ENCODE measurements at places on chromosomes 2 and 18.

GRCh38 chr18:23131693-23132319 lies 3.5 kb upstream of the CABLES1 start:
- DNase-seq, result peak; percentile 74

DNA sequence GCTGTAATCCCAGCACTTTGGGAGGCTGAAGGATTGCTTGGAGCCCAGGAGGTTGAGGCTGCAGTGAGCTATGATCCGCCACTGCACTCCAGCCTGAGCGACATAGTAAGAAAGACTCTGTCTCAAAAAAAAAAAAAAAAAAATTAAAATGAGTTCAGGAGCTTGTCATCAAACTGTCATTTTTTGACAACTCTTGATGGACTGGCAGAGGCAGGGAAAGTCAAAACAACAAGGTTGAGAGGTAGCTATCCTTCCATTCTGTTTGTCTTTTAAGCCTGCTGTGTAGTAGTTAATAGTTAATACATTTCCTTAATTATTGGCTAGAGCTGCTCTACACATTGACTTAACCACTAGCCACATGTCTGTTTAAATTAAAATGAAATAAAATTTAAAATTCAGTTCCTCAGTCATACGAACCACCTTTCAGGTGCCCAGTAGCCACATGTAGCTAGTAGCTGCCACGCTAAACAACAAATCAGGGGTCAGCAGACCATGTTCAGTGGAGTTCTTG lies 22.7 kb downstream of the DPYSL5 start:
- DNase-seq, result no peak

- no peak for DNase-seq
These were observed 154.9 kb downstream of the CTIF start for GRCh38 chr18:48693625-48694262.

DNA sequence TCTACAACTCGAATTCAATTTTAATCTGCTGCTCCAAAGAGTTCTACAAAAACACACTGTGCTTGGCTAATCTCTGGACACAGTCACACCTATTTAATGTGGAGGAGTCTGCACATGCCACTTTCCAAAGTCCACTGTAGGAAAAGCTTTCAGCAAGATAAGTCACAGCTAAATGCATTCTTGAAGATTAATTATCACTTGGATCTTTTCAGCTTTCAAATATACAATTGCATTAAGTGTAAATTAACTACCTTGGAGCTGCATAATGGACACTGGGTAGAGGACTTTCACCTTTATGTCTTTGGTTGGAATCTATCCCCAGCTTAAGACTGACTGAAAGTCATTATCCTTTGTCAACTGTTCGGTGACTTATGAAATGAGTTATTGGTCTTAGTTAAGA lies 565.1 kb downstream of the PIK3C3 start:
- DNase-seq, result no peak

GRCh38 chr2:60432035-60432601 lies 121.3 kb downstream of the BCL11A start:
- no peak for DNase-seq

DNA sequence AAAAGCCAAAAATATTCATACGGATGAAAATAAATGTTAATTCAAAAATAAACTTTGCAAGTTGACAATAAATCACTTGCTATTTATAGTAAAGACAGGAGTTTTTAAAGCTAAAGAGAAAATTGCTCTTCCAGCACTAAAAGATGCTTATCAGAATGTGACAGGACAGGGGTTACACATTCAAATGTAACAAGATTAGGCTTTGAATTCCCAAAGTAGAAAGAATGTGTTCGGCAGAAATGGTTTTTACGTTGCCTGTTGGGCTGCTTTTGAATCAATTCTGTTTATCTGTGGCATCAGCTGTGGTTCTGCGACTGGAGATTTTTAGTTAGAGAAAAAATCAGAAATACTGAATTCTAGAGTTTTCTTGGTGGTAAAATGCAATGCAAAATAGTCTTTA lies 669.4 kb downstream of the CPS1 start:
- DNase-seq, result no peak

- DNase-seq, result no peak
These were observed 36.3 kb downstream of the TPRKB start for GRCh38 chr2:73700661-73701447.

- no peak for DNase-seq
These were observed 34.4 kb upstream of the DLX2 start for GRCh38 chr2:172137109-172137508.

GRCh38 chr2:101355401-101356054 lies 31.8 kb downstream of the CREG2 start:
- no peak for DNase-seq

DNA sequence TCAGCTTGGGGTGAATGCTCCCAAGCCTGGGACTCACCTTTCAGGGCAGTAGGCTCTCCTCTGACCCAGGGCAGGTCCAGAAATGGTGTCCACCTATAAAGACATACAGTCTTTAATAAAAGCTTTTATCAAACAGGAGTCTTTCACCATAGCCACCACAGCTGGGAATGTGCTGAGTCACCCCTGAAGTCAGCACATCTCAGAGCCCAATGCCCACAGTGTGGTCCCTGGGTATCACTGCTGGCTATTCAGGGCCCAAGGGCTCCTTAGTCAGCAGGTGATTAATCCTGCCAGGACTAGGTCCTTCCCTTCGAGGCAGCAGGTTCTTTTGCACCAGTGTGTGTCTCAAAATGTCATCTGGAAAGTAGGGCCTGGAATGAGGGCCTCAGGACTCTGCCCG lies 181.9 kb downstream of the MEMO1 start:
- no peak for DNase-seq

DNA sequence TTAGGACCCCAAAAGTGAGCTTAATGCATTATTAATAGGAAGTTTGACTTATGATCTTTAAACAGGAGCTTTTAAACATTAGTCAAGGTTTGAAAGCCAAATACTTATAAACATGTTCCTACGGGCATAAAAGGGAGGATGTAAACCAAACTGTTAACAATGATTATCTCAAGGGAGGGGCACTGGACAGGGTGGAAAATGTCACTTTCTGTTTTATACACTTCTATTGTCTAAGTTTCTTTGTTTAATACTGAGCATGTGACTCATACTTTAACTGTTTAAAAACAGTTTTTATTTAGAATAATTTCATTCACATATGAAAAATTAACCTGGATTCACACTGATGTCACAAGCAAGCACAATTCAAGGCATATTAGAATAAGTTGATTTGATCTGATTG lies 18.3 kb upstream of the ITGA6 start:
- no peak for DNase-seq

GRCh38 chr2:111617299-111618225 lies 266.4 kb downstream of the ANAPC1 start:
- no peak for DNase-seq

DNA sequence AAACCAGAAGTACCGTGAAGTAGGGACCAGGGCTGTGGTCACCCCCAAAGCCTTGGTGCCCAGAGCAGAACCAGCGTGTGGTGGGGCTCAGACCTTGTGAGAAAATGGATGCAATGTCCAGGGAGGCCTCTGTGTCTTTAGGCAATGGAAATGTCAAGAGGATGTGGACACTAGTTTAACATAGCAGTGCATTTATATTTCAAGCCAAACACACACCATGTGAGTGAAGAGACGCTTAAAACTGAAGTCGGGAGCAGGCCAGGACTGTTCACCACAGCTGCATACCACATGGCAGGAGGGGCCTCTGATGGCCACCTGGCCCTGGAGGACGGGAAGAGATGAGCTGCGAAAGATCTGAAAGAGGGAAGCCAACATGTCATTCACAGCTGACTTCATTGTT lies 87.3 kb upstream of the LDLRAD4 start:
- DNase-seq, result no peak

DNA sequence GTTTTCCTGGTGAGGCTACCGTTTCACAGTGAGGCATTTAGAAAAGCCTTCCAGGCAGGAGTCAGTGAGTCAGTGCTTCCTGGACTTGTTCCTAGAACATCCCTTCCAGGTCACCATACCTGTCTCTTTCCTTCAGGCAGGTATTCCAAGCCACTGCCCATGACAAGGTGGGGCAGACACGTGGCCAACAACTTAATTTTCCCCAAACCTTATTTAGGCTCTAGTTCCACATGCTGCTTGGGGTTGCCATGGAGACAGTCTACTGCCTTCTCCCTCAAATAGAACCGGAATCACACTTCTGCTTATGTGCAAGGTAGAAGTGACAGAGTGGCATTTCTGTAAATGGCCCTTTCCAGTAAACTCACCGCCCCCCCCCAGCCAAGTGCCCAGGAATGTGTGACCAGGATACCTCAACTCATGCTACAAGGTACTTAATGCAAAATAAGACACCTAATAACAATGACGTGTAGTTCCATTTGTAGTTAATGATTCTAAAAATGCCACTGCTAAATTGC lies 258.3 kb downstream of the PRKCE start:
- DNase-seq, result no peak

DNA sequence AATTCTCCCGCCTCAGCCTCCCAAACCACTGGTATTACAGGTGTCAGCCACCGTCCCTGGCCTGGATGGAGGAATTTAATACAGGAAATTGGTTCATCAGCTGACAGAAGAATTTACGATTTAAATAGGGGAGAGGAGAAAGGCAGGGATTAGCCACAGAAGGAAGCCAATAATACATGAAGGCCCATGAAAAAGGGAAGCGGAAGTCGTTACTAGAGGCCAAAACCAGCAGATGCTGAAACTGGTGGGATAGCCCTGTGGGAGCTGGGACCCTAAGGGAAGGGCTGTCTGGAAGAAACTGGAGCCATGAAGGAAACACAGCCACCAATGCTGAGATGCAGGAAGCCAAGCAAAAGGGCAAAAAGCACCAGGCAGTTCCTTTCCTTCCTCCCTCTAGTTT lies 163.7 kb upstream of the RMP24 start:
- DNase-seq, result no peak

- DNase-seq, result no peak
These were observed 163.1 kb downstream of the TTC32 start for GRCh38 chr2:19738707-19739106.

DNA sequence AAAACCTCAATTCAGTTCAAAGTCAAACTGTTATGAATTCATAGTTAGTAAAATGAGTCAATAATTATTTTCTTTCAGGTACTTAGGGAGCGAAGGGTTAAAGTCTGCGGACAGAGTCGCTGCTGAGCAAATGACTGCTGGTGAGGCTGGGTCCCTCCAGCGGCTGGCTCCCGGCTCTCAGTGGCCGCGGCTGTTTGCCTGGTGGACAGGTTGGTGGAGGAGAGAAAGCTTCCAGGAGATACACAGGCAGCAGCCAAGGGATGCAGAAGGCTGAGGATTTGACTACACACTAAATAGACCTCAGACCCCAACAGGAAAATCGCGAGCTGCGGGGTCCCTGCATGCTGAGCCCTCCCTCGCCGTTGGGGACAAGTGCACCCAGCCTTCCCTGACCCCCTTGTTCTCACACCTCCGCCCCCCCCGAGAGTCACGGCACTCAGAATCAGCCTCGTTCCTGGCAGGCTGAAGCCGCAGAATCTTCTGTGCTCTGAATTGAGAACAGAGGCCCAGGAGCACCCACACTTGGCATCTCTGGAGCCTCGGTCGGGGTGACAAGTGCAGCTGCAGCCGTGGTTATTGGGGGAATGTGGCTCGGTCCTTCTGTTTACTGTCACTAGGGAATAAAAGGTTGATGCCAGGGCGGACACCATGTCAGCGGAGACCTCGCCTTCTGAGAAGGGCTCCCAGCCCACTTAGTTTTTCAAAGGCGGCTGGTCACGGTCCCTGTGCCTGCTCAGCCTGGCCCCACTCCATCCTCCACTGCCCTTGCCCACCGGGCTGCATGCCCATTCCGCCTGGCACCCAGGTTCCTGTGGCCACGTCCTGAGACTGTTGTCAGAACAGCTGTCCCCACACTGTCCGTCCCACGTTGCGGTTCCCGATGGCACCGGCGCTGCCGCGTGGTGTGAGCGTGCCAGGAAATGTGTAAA lies 74.0 kb downstream of the SLC66A2 start:
- DNase-seq, result no peak

- no peak for DNase-seq
These were observed 434.5 kb upstream of the KLHL29 start for GRCh38 chr2:22950431-22950830.

DNA sequence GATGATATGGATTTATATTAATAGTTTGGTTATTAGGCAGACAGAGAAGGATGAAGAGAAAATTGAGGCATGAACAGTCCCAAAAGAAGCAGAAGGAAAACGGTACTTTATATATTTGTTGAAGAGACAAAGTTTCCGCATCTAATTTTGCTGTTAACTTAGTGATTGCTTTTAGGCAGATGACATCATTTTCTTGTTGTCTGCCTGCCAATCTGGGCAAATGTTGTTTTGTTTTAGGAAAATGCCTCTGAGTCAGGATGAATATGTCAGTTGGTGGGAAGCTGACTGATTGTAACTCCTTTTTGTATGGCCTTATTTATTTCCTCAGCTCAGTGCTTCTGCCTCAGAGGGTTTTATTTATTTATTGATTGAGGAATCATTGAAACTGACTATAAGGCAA lies 52.5 kb upstream of the CAVIN2 start:
- peak; percentile 74 for DNase-seq

DNA sequence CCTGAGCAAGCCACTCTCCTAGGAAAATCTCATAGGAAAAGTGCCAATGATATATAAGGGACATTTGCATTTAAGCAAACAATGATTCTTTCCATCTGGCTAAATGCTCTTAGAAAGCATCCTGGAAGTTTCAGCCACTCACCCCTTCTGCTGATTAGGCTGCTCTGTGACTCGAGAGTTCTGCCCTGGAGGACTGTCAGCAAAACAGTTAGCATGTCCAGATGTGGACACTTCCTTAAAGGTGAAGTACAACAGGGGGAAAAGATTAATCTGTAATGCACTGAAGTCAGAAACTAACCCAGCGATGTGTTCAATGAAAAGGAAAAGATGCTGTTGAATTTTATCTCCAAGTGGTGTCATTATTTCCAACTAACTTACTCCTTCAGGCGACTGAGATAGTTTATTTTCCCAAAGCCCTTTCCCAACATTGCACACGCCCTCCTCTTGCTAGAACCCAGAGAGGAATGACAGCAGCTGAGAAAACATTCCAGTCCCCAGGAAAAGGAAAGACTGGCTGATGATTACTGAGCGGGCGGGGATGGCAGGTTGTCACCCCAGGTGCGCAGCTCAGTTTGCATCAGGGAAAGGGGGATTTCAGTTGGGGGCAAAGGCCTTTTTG lies 214.0 kb downstream of the SS18 start:
- DNase-seq, result no peak

DNA sequence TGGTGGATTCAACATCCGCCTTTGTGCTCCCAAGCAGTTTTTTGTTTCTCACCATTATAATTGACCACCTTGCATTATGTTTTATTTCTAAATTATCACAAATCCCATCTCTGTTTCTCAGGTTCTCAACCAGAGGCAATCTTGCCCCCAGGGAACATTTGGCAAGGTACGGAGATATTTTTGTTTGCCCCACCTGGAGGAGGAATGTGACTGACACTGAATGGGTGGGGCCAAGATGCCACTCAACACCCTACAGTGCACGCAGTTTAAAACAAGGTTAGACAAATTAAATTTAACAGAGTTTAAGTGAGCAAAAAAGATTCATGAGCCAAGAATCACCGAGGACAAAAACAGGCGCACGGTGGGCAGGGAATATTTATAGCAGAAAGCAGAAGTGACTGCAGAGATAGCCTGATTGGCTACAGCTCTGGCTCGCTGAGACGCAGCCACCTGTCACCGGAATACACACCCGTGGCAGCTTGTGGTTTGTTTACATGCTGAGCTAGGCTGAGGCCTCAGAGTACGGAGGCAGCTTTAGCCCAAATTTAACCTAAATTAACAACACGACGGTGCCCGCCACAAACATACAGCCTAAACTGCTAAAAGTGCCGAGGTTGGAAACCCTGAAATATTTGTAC lies 150.0 kb upstream of the ALKAL2 start:
- no peak for DNase-seq
